ENCODE measurements at places on chromosomes 7 and 10.

DNA sequence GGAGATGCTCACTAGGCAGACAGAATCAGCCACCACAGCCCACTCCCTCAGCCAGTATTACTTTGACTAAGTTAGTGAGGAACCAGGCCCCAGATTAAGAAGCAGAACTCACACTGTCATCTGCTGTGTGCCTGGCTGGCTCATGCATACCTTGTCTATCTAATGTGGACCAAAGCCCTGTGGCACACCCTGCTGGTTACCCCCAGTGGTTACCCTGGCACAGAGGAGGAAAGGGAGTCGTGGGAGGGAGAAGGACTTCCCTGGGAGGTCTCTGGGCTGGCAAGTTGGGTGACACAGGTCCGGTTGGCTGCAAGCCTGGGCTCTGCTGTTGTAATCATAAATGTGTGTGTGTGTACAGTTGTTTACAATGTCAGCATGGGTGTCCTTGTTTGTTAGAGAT is 7.5 kb upstream of the SH2D4B start:
- DNase-seq: no peak

GRCh38 chr10:101897633-101898032 is 54.0 kb upstream of the KCNIP2 start:
- no peak for DNase-seq

GRCh38 chr10:80697926-80698325 is 160.2 kb downstream of the SH2D4B start:
- DNase-seq: no peak

DNA sequence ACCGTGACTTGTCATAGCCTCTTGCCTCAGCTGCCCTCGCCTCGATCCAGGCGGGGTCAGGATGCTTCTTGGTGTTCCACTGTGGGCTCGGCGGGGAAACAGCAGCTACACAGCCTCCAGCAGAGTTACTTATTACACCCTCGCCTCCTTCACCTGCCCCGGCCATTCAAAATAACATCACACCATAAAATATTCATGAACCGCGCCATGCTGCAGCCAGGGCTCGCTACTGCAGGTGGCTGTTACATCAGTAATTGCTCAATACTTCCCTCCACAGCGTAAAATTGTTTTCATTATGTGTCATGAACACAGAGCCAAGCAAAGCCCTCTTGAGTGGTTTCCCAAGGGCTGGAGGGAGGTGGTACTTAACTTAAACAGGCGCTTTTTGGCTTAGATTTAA is 241.5 kb upstream of the SP8 start:
- no peak for DNase-seq

GRCh38 chr7:139284252-139284896 is 53.3 kb downstream of the UBN2 start:
- no peak for DNase-seq

DNA sequence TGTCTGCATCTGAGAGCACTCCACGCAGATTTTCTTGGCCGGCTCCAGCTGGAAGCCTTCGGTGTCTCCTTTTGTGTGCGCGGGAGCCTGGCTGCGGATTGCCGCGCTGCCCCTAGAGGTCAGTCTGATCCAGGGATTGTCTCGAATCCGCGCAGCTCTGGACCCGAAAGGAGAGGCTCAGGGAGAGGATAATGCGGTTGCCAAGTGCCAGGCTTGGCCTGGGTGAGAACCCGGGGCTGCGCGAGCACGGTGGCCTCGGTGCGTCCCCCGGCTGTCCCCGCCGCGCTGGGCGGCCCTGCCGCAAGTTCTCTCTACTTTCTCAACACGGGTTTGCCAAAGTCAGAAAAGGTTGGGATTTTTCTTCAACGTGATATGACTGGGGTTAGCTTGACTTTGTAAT is 140.9 kb downstream of the ADCYAP1R1 start:
- DNase-seq: peak; percentile 18

DNA sequence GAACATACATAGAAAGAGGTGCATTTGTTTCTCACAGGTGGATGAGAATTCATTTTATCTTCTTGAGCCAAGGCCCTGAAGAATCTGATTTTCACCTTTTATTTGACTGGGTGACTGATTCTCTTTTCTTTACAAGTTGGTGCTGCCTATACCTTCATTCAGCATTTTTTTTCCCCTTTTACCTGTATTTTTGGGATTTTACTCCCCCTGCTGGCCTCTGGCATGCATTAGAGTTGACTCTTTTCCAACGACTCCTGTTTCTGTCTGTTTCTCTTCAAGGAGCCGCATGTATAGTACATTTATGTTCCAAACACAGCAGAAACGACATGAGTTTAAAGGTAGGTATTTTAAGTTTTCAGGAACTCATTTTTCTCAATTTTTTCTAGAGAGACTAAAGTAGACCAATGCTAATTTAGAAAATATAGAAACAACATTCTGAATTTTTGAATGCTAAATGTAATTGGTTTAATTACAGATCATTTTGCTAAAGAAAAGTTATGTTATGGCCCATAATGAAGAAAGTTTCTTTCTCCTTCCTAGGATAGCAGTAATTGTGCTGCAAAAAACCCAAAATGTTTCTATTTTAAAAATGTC is 149.8 kb upstream of the HDAC9 start:
- DNase-seq: no peak

- no peak for DNase-seq
Measured at GRCh38 chr10:77670817-77671443, 33.3 kb upstream of the KCNMA1 start.

GRCh38 chr10:98289802-98290209 is 21.8 kb upstream of the LOXL4 start:
- DNase-seq: no peak

GRCh38 chr7:124188576-124188975 is 155.7 kb upstream of the TMEM229A start:
- no peak for DNase-seq

DNA sequence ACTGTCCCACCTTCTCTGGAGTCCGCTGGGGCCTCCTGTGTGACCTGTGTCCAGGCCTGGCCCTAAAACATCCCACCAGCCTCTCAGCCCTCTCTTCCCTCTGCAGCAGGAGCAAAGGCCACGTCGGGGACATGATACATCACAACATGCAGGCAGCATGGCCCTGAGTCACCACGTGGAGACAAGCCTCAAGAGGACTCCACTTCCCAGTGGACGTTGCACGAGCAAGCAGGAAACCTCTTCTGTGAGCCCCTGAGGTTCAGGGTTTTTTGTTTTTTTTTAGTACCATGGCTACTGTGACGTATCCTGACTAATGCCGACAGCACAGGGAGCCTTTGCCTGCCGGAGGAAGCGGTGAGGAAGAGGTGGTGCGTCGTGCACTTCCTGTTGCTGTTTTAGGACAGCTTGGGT is 165.9 kb downstream of the DNAJB6 start:
- no peak for DNase-seq

DNA sequence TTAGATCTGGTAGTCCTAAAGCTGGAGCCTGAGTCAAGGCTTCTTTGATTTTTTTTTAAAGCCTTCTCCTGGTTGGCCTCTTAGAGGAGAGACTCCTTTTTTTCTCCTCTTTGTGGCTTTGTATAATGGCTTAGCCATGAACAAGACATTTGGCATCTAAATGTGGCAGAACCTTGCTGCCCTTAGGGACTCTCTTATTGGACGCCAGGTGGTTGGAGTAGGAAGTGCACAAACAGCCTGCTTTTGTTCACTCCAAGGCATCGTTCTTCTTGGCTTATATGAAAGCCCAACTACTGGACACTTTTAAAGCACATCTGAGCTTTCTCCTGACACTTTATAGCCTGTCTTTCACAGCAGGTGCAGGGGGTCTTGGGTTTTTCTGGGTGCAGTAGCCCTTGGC is 25.0 kb downstream of the ZPBP start:
- no peak for DNase-seq

DNA sequence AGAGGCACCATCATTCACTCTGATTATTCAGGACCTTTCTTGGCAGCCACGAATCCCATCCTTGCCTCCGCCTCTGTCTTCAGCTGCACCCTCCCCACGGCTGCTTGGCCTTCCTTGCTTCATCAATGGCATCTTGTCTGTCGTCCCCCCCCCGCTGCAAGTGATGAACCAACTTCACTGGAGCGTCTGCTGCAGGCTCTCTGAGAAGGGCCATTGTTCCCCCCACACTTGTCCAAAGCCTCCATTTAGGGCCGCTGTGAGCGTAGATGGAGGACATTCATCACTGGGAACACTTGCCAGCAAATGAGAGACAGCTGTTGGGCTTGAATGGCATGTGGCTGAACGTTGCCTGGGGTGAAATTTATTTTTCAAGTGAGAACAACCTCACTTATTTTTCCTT is 20.1 kb downstream of the AFAP1L2 start:
- no peak for DNase-seq

- no peak for DNase-seq
Measured at GRCh38 chr7:112484671-112485167, 3.9 kb downstream of the LSMEM1 start.

GRCh38 chr10:129792141-129792540 is 171.9 kb downstream of the EBF3 start:
- no peak for DNase-seq

DNA sequence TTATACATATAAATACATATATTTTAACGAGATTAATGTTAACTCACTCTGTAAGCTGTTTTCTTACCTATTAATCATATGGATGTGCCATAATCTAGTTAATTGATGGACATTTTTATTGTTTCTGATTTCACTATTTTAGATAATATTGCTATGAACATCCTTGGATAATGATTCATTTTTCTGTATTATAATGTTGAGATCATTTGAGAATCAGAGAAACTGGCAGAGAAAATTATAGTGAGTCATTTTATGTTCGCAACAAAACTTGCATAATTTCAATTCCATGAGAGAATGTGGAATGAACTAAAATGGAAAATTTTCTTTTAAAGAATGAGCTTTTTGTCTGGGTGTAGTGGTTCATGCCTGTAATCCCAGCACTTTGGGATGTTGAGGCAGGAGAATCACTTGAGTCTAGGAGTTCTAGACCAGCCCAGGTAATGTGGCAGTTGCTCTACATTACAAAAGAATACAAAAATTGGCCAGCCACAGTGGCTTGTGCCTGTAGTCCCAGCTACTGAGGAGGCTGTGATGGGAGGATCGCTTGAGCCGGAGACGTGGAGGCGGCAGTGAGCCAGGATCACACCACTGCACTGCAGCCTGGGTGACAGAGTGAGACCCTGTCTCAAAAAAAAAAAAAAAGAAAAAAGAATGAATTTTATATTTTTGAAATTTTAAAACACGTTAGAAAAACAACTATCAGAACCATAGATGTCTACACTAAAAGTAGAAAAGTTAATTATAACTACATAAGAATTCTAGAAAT is 40.5 kb downstream of the PAPSS2 start:
- no peak for DNase-seq

DNA sequence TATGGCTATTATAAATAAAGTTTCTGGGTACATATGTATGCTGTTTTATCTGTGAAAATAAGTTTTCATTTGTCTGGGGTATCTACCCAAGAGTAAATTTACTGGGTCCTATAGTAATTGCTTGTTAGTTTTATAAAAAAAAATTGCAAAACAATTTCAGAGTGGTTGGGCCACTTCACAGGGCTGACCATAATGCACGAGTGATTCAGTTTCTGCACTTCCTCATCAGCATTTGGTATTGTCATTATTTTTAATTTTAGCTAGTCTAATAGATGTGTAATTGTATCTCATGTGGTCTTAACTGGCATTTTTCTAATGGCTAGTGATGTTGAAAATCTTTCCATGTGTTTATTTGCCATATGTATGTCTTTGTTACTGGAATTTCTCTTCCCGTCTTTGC is 452.4 kb upstream of the AKR1E2 start:
- DNase-seq: no peak

- no peak for DNase-seq
Measured at GRCh38 chr10:130026670-130027456, 62.8 kb upstream of the EBF3 start.

DNA sequence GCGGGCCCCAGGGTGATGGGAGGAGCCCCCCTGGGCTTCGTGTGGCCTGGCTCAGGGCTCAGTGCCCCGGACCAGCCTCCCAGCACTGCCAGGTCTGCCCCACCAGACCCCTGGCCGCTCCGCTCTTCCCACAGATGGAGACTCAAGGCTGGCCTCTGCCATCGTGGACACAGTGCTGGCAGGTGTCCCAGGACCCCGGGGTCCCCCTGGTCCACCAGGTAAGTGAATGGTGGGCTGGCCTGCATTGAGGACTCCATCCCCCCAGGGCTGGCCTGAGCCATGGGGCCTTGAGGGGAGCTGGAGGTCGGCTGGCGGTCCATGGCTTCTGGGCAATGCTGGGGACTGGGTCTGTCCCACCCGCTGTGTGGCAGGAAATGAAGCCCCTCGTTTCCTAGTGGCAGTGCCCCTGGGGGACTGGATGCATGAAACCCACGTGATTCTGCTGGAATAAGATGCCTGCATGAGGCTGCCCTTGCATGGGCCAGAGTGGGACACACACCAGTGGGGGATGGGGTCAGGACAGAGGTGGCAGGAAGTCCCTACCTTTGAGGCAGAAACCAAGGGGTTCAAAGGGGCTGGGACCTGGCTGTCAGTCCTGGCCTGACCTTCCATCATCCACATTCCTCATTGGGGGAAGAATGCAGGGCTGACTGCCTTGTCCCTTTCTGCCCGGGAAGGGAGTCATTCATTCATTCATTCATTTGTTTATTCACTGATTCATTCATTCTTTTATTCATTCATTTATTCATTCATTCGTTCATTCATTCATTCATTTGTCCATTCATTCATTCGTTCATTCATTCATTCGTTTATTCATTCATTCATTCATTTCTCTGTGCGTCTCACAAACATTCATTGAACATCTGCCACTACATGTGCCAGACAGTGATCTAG is 81.8 kb downstream of the MYL10 start:
- no peak for DNase-seq

- no peak for DNase-seq
Measured at GRCh38 chr10:32332299-32332750, 14.6 kb downstream of the EPC1 start.

DNA sequence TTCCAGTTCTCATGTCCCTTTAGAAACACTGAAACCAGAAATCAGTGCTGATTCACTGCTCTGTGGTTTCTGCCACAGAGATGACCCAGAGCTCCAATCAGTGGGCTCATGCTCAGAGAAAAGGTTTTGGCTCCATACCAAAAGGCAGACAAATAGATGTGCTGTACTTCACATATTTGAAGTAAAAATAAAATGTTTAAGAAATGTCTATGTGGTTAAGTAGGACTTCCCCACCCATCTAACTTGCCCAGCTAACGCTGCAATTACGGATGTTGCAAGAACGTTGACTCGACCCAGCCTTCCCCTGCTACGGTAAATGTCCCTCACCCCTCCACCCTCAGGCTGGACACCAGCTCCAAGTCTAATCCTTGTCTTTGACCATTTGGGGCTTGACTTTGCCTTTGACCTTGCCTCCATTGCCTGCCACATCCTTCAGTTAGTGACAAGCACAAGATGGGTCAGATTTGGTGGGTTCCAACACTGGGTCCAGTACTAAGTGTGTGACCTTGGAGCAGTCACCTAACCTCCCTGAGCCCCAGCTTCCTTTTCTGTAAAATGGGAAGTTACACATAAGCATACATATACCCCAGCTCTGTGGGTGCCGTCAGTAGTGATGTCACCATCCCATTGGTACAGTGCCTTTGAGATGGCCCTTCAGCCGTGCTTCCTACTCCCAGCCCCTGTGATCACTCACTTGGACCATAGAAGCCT is 95.8 kb downstream of the CHST15 start:
- peak; percentile 68 for DNase-seq

DNA sequence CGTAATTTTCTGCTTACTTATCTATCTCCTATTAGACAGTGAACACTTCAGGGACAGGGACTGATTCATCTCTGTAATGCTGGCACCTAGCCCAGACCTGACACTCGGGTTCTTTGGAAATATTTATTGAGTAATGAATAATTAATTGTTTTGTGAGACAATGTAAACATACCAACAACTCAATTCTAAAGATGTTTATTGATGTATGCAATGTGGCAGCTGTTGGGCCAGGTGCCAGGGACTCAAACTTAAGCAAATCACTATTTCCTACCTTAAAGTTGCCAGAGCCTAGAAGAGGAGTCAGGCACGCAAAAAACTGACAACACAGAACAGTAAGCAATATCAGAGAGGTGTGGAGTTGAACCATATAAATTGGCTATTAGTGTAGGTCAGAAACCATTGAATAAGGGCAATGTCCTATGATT is 63.6 kb upstream of the BMPER start:
- no peak for DNase-seq
